ENCODE measurements at places on chromosomes 6 and 20. TPM values are rescaled to one million over a fixed set of nuclear protein-coding genes. Genes with fewer than 3 reads are reported as not detected.

ANKEF1 gene
- 9.5 TPM for polyA plus RNA-seq

SLC17A3 gene
- polyA plus RNA-seq, result 0.89 TPM

SEL1L2 gene
- polyA plus RNA-seq, result not detected

GGTLC1 gene
- not detected for polyA plus RNA-seq

LY6G6D gene
- polyA plus RNA-seq, result not detected

POM121L2 gene
- not detected for polyA plus RNA-seq

TUBB2B gene
- polyA plus RNA-seq, result 119 TPM

ENPP4 gene
- polyA plus RNA-seq, result 20.4 TPM

BPI gene
- polyA plus RNA-seq, result 1.3 TPM

DUSP15 gene
- 16.7 TPM for polyA plus RNA-seq

WFDC2 gene
- polyA plus RNA-seq, result 179 TPM

MEA1 gene
- polyA plus RNA-seq, result 71.0 TPM

ARHGAP40 gene
- polyA plus RNA-seq, result 3.7 TPM

PABPC1L gene
- 71.2 TPM for polyA plus RNA-seq

ADGRG6 gene
- 36.1 TPM for polyA plus RNA-seq

TP53TG5 gene
- 0.69 TPM for polyA plus RNA-seq

RIMS1 gene
- 1.4 TPM for polyA plus RNA-seq

VIP gene
- 1.7 TPM for polyA plus RNA-seq

DNA sequence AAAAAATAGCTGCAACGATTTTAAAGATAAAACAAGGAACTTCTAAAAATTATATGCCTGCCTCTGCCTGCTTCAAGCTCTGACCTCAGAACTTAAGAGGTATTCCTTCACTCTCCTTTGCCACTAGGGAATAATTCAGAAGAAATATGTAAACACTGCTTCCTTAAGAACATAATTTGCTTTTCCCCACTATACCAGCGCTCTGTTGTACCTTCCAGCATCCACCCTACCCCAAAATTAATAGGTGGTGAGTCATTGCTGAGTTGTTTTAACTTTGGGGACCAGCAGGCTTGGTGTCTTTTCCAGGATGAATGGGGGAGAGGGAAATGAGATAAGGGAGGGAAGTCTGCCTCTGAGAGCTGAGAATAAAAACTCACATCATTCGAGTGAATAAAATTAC lies 107.7 kb upstream of the ATXN1 start:
- no peak for DNase-seq

GRCh38 chr20:17608701-17609497 lies 39.0 kb downstream of the DSTN start:
- DNase-seq, result no peak

- DNase-seq, result no peak
These were observed 18.3 kb downstream of the CPNE5 start for GRCh38 chr6:36820700-36821580.

DNA sequence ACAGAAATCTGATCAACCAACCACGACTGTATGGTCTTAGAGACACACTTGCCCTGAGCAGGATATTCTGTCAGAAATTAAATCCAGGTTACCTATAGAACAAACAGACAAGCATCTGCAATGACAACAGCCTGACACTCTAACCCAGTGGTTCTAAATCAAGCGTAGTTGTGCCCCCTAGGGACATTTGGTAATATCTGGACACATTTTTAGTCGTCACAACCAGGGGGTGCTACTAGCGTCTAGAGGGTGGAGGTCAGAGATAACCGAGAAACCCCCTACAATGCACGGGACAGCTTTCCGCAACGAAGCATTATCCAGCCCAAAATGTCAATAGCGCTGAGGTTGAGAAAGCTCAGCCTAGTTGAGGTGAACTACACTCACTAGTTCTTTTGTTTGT lies 32.3 kb downstream of the ID4 start:
- DNase-seq, result no peak

DNA sequence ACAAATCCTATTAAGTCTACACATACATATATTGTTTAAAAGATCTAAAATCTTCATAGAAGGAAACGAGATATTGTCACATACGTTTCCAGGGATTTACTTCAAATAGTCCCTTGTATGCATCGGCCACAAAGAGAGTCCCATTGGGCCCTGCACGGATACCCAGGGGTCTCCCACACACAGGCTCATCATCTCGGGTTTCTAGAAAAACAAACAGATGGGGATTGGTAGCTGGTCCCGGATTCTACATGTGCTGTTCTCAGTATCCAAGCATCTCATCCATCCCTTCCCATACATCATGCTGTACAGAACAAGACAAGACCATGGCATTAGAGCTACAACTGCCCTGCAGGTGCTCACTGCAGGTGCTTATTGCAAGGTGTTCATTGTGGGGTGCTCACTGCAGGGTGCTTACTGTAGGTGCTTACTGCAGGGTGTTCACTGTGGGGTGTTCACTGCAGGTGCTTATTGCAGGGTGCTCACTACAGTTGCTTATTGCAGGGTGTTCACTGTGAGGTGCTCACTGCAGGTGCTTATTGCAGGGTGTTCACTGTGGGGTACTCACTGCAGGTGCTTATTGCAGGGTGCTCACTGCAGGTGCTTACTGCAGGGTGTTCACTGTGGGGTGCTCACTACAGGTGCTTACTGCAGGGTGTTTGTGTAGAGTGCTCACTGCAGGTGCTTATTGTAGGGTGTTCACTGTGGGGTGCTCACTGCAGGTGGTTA lies 21.0 kb downstream of the APMAP start:
- no peak for DNase-seq

- DNase-seq, result no peak
These were observed 16.2 kb downstream of the STAU1 start for GRCh38 chr20:49171909-49172308.

DNA sequence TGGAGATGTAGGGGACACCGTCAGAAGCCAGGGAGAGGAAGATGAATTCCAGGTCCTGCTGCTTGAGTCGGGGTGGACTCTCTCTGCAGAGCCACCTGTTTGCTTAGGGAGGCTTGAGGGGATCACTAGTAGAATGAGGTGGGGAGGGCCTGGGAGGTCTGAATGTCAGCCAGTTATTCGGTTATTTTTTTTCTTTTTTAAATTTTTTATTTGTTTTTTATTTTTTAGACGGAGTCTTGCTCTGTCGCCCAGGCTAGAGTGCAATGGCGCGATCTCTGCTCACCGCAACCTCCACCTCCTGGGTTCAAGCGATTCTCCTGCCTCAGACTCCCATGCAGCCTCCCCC lies 8.4 kb downstream of the TEAD3 start:
- no peak for DNase-seq

- no peak for DNase-seq
These were observed 9.0 kb downstream of the DYNLT1 start for GRCh38 chr6:158635427-158636073.

DNA sequence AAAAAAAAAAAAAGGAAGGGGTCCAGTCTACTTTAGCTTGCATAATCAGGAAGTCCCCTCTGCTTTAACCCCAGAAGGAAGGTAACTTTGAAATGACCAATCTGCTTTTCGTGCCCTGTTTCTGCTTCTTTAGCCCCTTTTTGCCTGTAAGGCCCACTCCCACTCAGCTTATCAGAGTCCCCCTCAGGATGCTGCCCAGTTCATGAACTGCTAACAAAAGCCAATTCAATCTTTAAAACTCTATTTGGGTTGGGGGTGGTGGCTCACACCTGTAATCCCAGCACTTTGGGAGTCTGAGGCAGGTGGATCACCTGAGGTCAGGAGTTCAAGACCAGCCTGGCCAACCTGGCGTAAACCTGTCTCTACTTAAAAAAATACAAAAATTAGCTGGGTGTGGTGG lies 12.3 kb downstream of the GHRH start:
- no peak for DNase-seq

DNA sequence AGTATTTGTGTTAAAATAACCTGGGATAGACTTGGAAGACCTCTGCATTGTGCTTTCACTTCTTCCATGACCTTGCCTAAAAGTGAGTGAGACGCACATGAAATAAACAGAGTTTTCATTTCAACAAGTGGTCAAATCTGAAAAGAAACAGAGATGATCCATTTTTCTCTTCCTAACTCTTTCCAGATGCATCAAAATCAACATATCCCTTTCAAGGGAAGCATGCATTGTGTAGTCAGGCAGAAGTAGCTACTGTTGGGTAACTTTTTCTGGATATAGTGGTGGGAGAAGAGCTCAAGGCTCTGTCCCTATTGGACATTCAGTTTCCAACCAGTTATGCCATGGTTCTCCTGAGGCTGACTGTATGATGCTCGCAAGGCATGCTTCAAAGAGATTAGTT lies 233.0 kb upstream of the JAG1 start:
- no peak for DNase-seq

DNA sequence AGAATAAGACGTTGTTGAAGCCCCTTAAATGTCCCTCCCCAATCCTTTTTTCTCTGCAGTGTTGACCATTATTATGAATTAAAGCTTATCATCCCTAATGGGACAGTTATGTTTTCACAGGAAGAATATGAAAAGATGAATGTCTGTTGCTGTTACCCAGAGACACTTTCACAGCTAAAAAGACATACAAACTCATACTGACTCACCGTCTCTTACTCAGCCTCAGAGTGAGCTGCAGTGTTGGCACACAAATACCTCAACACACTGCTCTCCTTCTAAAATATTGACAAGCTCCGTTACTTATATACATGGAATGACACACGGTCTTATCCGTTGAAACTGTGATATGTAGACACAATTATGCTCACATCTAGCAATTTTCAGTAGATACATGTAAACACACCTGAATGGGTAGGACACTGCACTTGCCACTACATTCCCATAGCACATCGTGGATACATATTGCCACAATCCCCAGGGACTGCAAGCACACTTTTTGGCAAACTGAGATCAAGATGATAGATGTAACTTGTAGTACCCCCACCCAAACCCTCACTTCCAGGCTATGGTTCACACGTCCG lies 9.6 kb upstream of the SAPCD1 start:
- DNase-seq, result no peak

- no peak for DNase-seq
These were observed 11.9 kb upstream of the HIVEP1 start for GRCh38 chr6:12000174-12000573.

GRCh38 chr20:40651151-40651550 lies 37.9 kb downstream of the MAFB start:
- DNase-seq, result no peak

DNA sequence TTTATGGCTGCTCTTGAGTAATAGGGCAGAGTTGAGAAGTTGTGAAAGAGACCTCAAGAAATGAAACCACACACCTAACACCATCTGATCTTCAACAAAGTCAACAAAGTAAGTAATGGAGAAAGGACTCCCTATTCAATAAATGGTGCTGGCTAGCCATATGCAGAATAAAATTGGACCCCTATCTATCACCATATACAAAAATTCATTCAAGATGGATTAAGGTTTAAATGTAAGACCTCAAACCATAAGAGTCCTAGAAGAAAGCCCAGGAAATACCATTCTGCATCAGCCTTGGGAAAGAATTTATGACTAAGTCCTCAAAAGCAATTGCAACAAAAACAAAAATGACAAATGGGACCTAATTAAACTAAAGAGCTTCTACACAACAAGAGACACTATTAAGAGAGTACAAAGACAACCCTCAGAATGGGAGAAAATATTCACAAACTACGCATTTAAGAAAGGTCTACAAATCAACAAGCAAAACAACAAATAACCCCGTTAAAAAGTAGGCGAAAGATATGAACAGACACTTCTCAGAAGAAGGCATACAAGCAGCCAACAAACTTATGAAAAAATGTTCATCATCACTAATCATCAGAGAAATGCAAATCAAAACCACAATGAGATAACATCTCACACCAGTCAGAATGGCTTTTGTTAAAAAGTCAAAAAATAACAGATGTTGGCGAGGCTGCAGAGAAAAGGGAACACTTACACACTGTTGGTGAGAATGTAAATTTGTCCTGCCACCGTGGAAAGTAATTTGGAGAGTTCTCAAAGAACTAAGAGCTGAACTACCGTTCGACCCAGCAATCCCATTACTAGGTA lies 4.0 kb downstream of the MAP3K5 start:
- DNase-seq, result no peak

Data from left renal pelvis (tissue), 4 donors.